Type B pancreatic cell (in vitro differentiated cells): ENCODE measurements at places on chromosomes 16 and 17. TPM values are rescaled to one million over a fixed set of nuclear protein-coding genes. Genes with fewer than 3 reads are reported as not detected.

GRCh38 chr17:79843816-79844800 lies 4.9 kb upstream of the CBX4 start:
- no peaks in the 10 kb centered on the region for H3K36me3 ChIP-seq
- H3K4me1 ChIP-seq = peaks cover 29% of the 10 kb centered on the region
- peak overlapping the region; percentile 89 for H3K4me3 ChIP-seq

The CDH16 gene
- total RNA-seq = 0.55 and 1.7 TPM in 2 replicates

GRCh38 chr17:36723459-36724025 lies 122.2 kb downstream of the MRM1 start:
- no peak overlapping the region for H3K27ac ChIP-seq
- peaks cover 52% of the 10 kb centered on the region for H3K27me3 ChIP-seq
- peak overlapping the region; percentile 27 for H3K4me3 ChIP-seq
- no peak for DNase-seq
- H3K4me1 ChIP-seq = peaks cover 20% of the 10 kb centered on the region
- no peaks in the 10 kb centered on the region for H3K36me3 ChIP-seq

DNA sequence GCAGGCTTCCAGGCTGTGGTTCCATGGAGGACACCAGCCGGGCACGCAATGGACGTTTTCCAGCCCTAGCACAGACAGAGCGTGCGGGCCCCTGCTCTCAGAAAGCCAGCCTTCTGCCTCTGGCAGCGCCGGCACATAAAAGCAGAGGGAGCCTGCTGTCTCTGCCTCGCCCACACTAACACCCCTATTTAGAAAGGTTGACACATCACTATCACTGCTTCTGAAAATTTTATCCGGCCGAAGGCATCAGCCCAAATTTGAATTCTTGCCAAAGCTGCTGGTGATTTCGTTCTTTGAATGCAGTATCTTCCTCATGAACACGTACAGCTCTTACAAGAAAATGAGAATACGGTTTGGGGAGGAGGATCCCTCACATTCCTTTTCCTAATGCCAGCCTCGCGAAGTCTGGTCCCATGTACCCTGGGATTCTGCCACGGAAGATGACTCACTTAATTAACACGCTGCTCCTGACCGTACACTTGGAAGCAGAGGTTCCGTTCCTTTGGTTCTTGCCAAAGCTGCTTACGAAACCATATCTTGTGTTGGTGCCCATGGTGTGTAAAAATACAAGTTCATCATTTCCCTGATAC lies 1.3 kb upstream of the RAB11FIP3 start:
- peaks cover 20% of the 10 kb centered on the region for H3K4me1 ChIP-seq
- peaks cover 5% of the 10 kb centered on the region for H3K36me3 ChIP-seq
- peak overlapping the region; percentile 23 for H3K27ac ChIP-seq
- H3K27me3 ChIP-seq = peaks cover 19% of the 10 kb centered on the region

DNA sequence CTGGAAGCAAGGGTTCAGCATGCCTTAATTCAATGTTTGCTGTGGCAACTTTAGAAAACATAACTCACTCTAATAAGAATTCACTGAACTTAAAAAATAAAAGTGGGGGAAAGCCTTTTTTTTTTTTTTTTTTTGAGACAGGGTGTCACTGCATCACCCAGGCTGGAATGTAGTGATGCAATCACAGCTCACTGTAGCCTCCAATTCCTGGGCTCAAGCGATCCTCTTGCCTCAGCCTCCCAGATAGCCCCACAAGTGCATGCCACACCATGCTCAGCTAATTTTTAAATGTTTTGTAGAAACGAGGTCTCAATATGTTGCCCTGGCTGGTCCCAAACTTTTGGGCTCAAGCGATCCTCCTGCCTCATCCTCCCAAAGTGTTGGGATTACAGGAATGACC lies 243.9 kb downstream of the PARN start:
- no peaks in the 10 kb centered on the region for H3K36me3 ChIP-seq
- no peaks in the 10 kb centered on the region for H3K4me1 ChIP-seq
- DNase-seq = no peak
